ENCODE measurements at places on chromosomes 3 and 15.

DNA sequence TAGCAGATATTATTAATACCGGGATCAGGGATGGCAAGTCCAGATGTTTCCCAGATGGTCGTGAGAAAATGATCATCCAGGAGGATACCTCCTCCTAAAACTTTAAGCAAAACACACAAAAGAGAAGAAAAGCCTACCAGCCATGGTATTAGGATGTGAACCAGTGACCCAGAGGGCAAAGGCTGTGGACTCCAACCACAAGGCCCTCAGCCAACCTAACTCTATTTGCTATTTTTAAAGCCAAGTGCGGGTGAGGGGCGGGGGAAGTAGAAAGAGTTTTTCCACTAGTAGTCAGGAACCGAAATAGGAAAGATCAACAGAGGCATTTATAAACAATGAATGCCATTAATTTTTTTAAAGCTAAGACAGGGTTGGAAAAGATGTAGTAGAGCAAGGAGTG is 77.4 kb downstream of the STAC start:
- peak; percentile 28 for DNase-seq

- peak; percentile 71 for DNase-seq
Measured at GRCh38 chr15:39789736-39790135, 7.1 kb upstream of the FSIP1 start.

- no peak for DNase-seq
Measured at GRCh38 chr15:42011074-42011473, 9.8 kb downstream of the PLA2G4E start.

GRCh38 chr3:66227051-66227450 is 6.2 kb downstream of the SLC25A26 start:
- no peak for DNase-seq

DNA sequence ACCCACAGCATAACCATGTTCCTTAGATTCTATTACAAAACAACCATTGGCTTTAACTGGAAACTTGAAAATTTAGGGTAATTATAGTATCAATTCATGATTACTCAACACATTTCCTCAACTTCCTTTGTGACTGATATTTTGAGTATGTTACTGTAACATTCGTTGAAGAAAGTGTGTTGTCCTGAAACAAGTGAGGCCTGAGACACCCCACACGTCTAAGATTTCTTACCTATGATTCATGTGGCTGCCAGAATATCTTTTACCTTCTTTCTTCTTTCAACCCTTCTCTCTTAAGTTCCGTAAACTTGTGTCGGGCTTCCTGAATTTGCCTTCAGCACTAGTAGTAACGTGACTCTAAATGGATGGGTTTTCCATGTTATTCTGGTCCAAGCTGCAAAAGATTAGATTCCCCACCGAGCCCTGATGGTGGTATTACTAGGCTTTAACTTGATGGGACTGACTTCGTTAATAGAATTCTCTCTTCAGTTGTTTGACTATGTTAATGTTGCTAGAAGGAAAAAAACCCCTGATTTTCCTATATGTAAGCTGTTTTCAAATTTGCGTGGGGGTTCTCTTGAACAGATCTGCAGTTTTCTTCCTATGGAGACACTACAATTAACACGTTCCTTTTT is 296.0 kb upstream of the ICE2 start:
- DNase-seq: no peak

- DNase-seq: no peak
Measured at GRCh38 chr3:103906808-103907207, 1459.9 kb upstream of the ALCAM start.

DNA sequence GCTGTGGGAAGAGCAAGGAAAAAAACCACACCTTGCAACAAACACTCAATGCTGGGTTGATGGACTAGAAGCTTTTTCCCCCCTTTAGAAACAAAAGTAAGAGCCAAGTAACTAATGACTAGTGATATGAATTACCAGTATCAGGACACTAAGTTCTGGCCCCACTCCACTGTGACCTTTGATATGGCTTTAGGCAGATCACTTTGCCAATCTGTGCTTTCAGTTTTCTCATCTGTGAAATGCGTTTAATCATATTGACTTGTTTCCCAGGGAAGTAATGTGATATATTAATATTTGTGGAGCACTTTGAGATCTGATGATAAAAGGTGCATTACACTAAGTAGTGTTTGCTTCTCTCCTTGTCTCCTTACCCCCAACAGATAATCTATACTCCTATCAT is 319.3 kb upstream of the SATB1 start:
- DNase-seq: no peak

DNA sequence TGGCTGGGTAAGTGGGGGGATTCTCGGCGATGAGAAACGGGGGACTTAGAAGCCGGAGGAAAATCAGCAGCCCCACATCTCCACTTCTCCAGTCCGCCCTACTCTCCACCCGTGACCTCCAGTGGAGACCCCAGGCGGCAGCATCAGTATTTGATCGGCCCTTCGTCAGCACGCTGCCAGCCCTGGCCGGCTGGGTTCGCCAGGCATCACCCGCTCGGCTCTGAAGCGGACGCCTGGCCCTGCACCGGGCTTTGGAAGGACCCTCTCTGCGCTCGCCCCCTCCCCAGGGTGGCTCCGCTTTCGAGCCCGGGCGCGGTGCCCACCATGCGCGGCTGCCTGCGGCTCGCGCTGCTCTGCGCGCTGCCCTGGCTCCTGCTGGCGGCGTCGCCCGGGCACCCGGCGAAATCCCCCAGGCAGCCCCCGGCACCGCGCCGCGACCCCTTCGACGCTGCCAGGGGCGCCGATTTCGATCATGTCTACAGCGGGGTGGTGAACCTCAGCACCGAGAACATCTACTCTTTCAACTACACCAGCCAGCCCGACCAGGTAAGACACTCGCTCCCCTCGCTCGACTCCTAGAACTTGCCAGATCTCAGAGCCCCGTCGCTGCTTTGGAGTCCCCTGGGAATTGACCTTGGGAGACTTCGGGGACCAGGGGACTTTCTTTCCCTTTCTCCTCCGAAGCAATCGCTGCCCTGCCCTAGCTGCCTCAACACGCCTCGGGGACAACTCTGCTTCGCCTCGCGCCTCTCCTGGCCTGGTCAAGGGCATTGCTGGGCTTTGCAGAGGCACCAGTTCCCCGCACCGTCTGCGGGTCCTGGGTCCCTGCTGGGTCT is 561 bp downstream of the SIDT1 start:
- no peak for DNase-seq

DNA sequence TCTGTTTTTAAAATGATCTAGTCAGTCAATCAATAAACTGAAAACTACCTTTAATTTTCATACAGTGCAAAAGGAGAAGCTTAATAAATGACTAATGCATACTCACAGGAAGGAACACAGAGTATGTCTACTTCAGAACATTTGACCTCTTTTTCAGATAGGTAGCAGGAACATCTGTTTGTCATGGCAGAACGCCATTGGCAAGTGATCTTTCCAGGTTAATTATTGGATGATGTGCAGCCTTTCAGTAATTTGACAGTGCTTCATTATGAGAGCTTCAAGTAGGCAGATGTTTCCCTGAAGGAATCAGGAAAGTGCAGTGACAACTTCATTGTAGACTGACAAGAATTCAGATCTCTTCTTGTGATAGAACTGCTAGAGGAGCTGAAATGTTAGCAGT is 325.0 kb downstream of the OTOL1 start:
- no peak for DNase-seq

DNA sequence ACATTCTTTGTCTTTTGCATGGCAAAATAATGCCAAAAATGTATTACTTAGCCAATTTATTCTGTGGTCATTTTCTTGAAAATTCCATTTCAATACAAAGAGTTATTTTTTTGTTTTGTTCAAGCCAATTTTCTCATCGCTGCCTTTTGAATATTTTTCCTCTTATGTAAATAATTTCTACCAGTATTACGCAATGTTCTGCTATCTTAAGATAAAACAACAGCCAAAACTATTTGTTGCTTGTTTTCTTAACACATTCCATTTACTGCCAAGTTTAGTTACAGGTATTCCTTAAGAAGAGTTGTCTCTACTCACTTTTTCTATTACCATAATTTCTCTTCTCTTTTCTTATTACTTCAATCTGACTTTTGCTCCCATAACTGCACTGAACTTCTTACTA is 163.1 kb downstream of the ROBO1 start:
- no peak for DNase-seq

- no peak for DNase-seq
Measured at GRCh38 chr15:99238849-99239248, 10.5 kb downstream of the TTC23 start.

DNA sequence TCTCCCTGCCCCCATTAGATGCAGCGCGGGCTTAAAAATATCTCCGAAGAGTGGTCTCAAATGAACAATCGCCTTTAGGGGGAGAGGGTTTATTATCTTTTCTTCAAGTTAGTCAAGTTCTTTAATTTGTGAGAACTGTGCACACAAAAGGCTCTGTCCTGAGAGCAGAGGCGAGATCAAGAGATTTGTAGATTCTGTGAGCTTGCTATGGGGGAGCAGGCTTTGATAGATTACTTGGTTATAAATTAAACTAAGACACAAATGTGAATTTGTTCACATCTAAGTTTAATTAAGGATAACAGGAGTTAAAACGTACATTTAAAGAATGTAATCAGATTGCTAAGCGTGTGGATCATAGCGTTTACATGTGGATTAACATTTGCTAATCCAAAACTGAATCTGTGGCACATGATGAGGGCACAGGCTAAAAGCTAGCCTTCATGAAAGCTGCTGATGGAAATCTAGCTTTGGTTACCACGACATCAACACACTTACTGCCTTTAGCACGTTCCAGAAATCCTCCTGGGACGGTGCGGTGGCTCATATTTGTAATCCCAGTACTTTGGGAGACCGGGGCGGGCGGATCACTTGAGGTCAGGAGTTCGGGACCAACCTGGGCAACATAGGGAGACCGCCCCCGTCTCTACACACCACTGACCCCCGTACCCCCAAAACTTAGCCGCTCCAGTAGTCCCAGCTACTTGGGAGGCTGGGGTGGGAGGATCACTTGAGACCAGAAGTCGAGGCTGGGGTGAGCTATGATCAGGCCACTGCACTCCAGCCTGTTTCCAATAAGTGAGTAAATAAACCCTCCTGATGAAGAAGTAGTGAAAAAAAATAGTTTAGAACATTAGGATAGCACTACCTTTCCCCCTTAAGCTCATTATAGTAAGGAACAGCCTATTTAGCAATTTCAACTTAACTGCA is 1.0 kb upstream of the PRTG start:
- DNase-seq: no peak

GRCh38 chr3:28947061-28947460 is 333.8 kb upstream of the RBMS3 start:
- no peak for DNase-seq

- no peak for DNase-seq
Measured at GRCh38 chr3:185402561-185402960, 39.6 kb downstream of the MAP3K13 start.

DNA sequence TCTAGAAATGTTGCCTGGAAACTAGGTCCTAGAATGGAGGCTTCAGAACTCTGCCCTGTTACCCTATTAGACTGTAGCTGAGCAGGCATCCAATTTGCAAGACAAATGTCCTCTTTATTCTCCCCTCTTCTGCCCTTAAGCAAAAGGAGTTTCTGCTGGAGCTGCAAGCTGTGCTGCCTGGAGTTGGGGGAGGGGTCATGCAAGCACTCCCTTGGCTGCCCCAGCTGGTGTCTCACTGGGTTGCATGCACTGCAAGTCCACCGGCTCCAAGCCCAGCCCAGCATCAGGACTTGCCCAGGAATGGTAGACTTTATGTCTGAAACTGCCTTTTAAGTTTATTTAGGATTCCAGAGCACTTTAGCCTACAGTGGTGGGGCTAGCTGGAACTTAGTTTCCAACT is 15.7 kb upstream of the RBP2 start:
- DNase-seq: no peak

- DNase-seq: peak; percentile 94
Measured at GRCh38 chr3:141336672-141337522, 31.4 kb upstream of the ZBTB38 start.

GRCh38 chr3:4107430-4107829 is 195.7 kb upstream of the SETMAR start:
- no peak for DNase-seq

- no peak for DNase-seq
Measured at GRCh38 chr3:120100711-120101110, 6.5 kb upstream of the GSK3B start.

- no peak for DNase-seq
Measured at GRCh38 chr3:101845425-101845824, 3.9 kb upstream of the NFKBIZ start.

GRCh38 chr3:185210621-185211142 is 43.2 kb downstream of the EHHADH start:
- DNase-seq: no peak

GRCh38 chr3:141849056-141849815 is 27.2 kb upstream of the ATP1B3 start:
- peak; percentile 18 for DNase-seq

- DNase-seq: peak; percentile 57
Measured at GRCh38 chr3:53856964-53857363, 10.6 kb downstream of the IL17RB start.

GRCh38 chr3:116299646-116300081 is 145.6 kb downstream of the LSAMP start:
- DNase-seq: no peak

DNA sequence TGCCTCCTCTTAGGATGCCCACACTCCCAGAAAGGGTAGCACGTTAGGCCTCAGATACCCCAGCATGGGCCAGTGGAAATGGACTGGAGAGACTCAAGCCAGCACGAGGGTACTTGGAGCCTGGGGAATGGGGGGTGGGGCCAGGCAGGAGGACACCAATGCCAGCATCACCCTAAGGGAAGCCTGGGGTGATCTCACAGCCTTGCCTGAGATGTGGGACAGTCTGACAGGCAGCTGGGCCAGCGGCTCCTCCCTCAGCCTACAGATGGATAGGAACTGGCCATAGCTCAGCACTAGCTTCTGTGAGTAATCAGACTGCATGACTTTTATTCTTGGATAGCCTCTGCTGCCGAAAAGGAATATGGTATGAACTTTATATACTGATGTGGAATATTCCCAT is 59.6 kb upstream of the MRPS22 start:
- DNase-seq: no peak

DNA sequence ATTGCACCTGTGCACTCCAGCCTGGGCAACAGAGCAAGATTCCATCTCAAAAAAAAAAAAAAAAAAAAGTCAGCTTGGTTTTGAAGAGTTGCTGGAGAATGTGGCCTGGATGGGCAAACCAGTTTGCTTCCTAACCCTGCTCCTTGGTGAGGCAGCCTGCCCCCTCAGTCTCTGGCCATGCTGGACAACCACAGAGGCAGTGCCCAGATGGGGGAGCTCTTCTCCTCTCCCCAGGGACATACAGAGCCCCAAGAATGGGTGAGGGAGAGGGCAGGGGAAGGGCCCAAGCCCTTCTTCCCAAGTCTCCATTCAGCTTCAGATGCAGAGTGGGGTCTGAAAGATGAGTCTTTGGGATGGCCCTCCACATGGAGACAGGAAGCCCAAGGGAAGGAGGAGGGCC is 27.9 kb downstream of the CD276 start:
- no peak for DNase-seq

- no peak for DNase-seq
Measured at GRCh38 chr15:40768521-40769273, 1.1 kb upstream of the C15orf62 start.

DNA sequence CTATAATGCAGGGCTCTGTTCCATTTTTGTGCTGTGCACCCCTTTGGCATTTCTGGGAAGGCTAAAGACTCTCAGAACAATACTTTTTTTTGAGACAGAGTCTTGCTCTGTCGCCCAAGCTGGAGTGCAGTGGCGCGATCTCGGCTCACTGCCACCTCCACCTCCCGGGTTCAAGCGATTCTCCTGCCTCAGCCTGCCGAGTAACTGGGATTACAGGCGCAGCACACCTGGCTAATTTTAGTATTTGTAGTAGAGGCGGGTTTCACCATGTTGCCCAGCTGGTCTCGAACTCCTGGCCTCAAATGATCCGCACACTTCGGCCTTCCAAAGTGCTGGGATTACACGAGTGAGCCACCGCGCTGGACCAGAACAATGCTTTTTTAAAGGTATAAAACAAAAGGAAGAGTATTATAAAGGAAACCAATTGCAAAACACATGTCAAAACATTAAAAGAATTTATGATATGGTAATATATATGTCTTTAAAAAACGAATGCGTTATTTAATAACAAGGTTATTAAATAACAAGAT is 999 bp downstream of the SQOR start:
- DNase-seq: no peak
